ENCODE measurements at places on chromosomes 3 and 15.
A peak's percentile ranks its signal among the peaks of the same experiment; 100 is the strongest.

- no peak for DNase-seq
Measured at GRCh38 chr3:126773167-126773566, 69.1 kb downstream of the CHCHD6 start.

GRCh38 chr3:188446766-188447165 lies 292.8 kb downstream of the LPP start:
- DNase-seq: no peak

DNA sequence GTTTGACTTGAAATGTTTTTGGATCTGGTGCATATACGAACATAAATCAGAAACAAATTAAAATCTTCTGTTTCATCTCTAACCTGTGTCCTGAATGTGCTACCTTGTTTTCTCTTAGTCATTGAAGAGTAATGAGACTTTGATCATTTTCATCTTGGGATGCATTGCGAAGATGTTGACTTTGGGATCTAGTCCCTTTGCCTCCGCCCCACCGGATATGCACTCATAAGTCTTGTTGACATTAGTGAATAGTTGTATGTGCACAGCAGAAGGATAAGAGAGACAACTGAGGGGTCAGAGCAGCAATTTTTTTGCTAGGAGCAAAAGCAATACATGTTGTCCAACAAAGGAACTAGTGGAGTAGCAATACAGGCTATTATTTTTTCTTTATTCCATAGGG lies 35.9 kb upstream of the SPRED1 start:
- no peak for DNase-seq

DNA sequence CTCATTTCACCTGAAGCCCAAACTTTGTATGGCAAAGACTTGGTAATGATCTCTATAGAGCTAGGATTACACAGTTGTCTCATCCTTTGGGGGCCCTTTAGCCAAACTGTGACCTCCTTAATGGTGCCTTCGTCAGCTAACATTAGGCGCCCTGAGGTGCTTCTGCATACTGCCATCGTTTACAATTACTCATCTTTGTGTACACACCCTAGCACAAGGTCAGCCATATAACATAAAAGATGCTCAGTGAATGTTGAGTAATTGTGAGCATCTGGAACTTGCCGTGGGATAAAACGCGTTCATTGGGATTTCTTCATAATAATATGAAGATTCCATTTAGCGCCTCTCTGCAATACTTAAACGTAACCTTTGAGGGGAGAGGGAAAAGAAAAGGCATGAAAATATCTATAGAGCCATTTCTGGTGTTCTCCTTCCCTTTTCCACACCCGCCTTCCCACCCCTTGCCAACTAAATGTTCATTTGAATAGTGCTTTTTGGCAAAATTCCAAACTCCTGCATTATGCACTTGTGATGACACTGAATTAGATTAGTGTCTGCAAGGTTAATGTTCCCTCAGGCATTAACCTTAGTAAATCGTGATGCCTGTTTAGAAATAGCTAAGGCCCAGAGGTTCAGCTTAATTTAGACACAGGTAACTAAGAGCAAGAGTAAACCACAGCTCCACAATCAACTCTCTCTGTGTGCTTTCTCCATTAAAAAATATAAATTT lies 990 bp upstream of the ZNF148 start:
- DNase-seq: no peak

GRCh38 chr3:149536429-149536828 lies 61.9 kb downstream of the TM4SF4 start:
- DNase-seq: no peak

- no peak for DNase-seq
Measured at GRCh38 chr3:105611304-105612192, 244.8 kb downstream of the ALCAM start.

- DNase-seq: no peak
Measured at GRCh38 chr3:8516047-8516661, 14.5 kb downstream of the LMCD1 start.

- no peak for DNase-seq
Measured at GRCh38 chr15:39198044-39199000, 382.6 kb upstream of the THBS1 start.

GRCh38 chr3:8325306-8325705 lies 176.3 kb upstream of the LMCD1 start:
- no peak for DNase-seq

DNA sequence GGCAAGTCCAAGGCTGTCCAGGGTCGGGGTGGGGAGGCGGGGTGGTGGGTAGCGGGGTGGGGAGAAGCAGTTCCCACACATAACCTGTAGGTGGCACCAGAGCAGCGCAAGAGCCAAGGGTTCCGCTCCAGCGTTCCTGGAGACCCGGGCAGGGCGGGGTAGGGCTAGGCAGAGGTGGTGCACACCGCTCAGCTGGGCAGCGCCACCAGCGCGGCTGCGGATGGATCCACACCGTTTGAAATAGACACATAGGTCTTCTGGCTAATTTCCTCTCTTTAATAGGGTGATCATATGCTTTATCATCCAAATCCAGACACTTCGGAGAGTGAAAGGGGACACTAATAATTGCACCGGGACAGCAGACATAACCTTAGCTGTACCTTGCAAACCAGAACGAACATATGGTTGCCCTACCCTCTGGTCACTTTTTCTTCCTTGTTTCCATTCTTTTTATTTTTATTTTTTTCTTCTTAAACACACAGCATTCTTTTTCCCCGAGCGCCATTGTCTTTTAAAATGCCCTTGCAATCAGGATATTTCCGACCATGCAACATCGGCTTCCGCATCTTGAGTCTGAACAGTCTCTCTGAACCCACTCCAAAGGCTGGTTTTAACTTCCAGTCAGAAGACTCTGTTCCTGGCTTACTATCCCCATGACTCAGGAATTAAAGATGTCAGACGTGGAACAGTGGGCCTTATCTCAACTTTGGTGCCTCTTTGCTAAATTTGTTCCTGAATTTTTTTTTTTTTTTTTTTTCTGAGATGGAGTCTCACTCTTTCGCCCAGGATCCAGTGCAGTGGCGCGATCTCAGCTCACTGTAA lies 12.5 kb upstream of the ZSCAN2 start:
- DNase-seq: peak; percentile 69

DNA sequence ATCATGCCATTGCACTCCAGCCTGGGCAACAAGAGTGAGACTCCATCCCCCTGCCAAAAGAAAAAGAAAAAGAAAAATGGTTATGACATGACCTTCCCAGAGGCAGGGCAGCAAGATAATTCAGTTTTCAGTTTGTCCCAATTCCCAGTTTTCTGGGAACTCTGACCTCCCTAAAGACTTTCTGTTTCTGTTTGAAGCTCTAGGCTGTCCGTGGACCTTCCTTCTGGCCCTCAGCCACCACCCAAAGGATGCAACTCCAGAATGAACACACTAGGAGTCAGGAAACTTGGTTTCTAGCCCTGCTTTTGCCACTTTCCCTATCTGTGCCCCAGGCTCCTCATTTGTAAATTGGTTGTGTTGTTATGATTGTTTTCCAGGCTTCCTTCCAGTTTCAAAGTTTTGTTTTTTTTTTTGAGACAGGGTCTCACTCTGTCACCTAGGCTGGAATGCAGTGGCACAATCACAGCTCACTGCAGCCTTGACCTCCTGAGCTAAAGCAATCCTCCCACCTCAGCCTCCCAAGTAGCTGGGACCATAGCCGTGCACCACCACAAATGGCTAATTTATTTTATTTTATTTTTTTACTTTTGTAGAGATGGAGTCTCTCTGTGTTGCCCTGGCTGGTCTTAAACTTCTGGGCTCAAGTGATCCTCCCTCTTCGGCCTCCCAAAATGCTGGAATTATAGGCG lies 68.6 kb downstream of the CDC25A start:
- DNase-seq: no peak

DNA sequence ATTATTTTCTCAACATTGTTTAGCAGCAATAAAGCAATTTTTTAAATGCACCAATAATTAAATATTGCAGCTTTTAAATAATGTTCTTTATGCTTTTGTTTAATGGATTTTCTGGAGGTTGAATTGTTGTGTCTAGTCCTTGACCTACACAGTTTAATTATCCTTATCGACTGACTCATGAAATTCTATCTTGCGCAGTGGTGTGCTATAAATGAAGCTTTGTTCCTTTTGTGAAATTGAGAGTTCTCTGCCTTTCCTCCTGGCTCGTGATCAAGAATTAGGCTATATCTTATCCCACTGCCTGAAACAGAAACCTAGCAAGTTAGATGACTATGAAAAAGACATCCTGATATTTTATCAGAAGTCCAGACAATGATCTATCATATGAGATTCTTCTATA lies 37.0 kb upstream of the PIK3R4 start:
- no peak for DNase-seq

- no peak for DNase-seq
Measured at GRCh38 chr3:155890671-155891190, 20.3 kb downstream of the GMPS start.

DNA sequence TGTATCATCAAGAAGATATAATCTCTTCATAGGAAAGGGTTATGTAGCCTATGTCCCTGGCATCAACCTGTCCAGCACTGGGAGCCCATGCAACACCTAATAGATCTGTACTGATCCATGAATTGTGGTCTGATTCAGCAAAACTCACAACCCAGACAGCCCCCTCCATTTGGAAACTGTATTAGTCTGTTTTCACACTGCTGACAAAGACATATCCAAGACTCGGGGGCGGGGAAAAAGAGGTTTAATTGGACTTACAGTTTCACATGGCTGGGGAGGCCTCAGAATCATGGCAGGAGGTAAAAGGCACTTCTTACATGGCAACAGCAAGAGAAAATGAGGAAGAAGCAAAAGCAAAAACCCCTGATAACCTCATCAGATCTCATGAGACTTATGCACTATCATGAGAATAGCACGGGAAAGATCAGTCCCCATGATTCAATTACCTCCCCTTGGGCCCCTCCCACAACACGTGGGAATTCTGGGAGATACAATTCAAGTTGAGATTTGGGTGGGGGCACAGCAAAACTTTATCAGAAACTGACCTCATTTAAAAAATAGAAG lies 83.3 kb downstream of the TRIM42 start:
- no peak for DNase-seq

- no peak for DNase-seq
Measured at GRCh38 chr3:9392041-9392440, 5.4 kb upstream of the SETD5 start.

Measured in stimulated activated CD4-positive, alpha-beta T cell treated with anti-CD3 and anti-CD28 coated beads, Interleukin-1b, Interleukin-23, amount 100 ng/mL, for 1 hour (primary cell).